Activated CD8-positive, alpha-beta T cell treated with anti-CD3 and anti-CD28 coated beads, Interleukin-2, amount 10 ng/mL, durations not matched to agents 7 days and 5 days (primary cell): ENCODE measurements at places on chromosomes 5 and 9. TPM values are rescaled to one million over a fixed set of nuclear protein-coding genes. Genes with fewer than 3 reads are reported as not detected.

The PLEKHG4B gene
- not detected for total RNA-seq

The HMCN2 gene
- total RNA-seq: not detected

The CDK5RAP2 gene
- total RNA-seq: 124 TPM

The PCDHGA2 gene
- not detected for total RNA-seq

The ZDHHC11B gene
- total RNA-seq: not detected

The AFAP1L1 gene
- not detected for total RNA-seq

The FIBCD1 gene
- not detected for total RNA-seq

The DBH gene
- total RNA-seq: not detected

- no peaks in the 10 kb centered on the region for H3K36me3 ChIP-seq
- no peak overlapping the region for H3K27ac ChIP-seq
- H3K4me1 ChIP-seq: peaks cover 16% of the 10 kb centered on the region
- peaks cover 41% of the 10 kb centered on the region for H3K27me3 ChIP-seq
- H3K4me3 ChIP-seq: no peak overlapping the region
Measured at GRCh38 chr5:77960863-77961396, 184.8 kb upstream of the TBCA start.

GRCh38 chr9:136532799-136533774 lies 12.8 kb downstream of the NOTCH1 start:
- DNase-seq: peak; percentile 90
- H3K27me3 ChIP-seq: no peaks in the 10 kb centered on the region
- peaks cover 77% of the 10 kb centered on the region for H3K4me1 ChIP-seq

DNA sequence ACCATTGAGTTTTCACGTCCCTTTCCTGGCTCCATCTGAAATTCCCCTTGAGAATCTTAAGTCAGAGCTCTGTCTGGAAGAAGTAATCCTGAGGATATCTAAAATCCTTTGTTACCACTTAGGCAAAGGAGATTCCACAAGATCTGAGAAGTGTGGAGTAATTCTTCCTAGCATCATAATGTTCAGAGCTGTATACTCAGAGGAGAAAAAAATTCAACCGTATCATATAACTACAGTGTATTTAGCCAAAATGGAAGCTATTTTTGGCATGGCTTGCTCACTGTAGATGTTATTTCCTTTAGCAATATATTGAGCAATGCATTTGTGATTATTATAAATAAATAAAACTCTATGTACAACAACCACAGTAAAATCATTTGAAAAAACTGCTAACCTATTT lies 1858.4 kb downstream of the EFNA5 start:
- no peak overlapping the region for H3K4me3 ChIP-seq
- H3K27ac ChIP-seq: no peak overlapping the region
- no peaks in the 10 kb centered on the region for H3K27me3 ChIP-seq
- no peak for DNase-seq
- H3K36me3 ChIP-seq: no peaks in the 10 kb centered on the region

- DNase-seq: no peak
- H3K4me3 ChIP-seq: peak within 1 kb of the TSS; percentile 45
- peaks cover 54% of the 10 kb centered on the region for H3K27me3 ChIP-seq
- no peaks in the 10 kb centered on the region for H3K36me3 ChIP-seq
Measured at GRCh38 chr5:81393783-81394718, at the start of gene ACOT12. TSS of gene ACOT12 (minus strand) at chr5:81394134. CDS start at chr5:81394114, 20 bp downstream.

- no peaks in the 10 kb centered on the region for H3K4me1 ChIP-seq
- H3K36me3 ChIP-seq: no peaks in the 10 kb centered on the region
Measured at GRCh38 chr5:166074582-166075481, 2216.6 kb upstream of the WWC1 start.

- no peak overlapping the region for H3K4me3 ChIP-seq
- H3K27me3 ChIP-seq: peaks cover 54% of the 10 kb centered on the region
- H3K27ac ChIP-seq: no peak overlapping the region
- no peaks in the 10 kb centered on the region for H3K36me3 ChIP-seq
- no peak for DNase-seq
- H3K4me1 ChIP-seq: peaks cover 23% of the 10 kb centered on the region
Measured at GRCh38 chr5:73450137-73450536, 1.6 kb upstream of the FOXD1 start.

DNA sequence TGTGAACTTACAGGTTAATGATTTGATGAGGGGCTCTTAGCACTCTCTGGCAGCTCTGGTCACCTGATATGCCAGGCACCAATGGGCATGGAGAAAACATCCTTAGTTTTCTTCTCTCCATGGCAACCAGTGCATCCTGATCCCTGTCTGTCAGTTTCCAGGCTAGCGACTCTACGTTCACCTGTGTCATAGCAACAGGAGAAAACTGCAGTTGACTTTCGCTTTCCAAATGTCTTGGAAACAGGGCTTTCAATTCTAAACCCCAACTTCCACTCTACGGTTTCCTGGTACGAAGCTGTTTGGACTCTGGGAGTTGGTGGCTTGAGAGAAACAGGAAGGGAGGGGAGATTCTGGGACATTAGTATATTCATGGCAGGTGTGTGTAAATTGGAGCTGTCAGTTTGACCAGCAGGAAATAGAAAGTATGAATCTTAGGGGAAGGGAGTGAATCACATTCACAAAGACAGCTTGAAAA lies 74.4 kb downstream of the SLC28A3 start:
- DNase-seq: peak; percentile 29
- H3K36me3 ChIP-seq: no peaks in the 10 kb centered on the region
- peak overlapping the region; percentile 41 for H3K27ac ChIP-seq
- peaks cover 12% of the 10 kb centered on the region for H3K4me1 ChIP-seq
- peaks cover 17% of the 10 kb centered on the region for H3K27me3 ChIP-seq

DNA sequence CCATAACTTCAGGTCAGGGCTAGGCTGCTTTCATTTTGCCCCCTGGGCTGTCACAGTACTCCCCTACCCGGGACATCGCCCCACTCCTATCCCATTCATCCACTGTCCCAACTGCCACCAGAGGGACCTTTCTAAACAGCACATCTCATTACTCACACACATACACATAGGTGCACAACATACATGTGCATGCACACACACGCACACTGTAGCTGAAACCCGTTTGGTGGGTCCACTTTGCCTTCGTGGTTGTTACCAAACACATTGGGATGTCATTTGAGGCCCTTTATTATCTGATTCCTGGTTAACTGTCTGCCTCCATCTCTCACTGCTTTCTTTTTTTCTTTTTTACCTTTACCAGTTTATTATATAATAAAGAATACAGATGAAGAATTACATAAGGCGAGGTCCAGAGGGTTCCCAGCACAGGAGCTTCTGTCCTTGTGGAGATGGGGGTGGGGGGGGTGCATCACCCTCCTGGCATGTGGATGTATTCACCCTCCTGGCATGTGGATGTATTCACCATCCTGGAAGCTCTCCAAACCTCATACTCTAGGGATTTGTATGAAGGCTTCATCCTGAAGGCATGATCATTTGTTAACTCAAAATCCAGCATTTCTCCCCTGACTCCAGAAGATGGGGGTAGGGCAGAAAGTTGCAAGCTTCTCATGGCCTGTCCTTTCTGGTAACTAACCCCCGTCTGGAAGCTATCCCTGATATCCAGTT lies 186.0 kb downstream of the GOLPH3 start:
- H3K36me3 ChIP-seq: no peaks in the 10 kb centered on the region
- DNase-seq: no peak
- H3K4me1 ChIP-seq: no peaks in the 10 kb centered on the region
- H3K27me3 ChIP-seq: no peaks in the 10 kb centered on the region
- H3K27ac ChIP-seq: no peak overlapping the region

GRCh38 chr5:78553580-78554353 lies 94.8 kb downstream of the LHFPL2 start:
- H3K36me3 ChIP-seq: no peaks in the 10 kb centered on the region
- no peak overlapping the region for H3K4me3 ChIP-seq
- no peak overlapping the region for H3K27ac ChIP-seq
- no peak for DNase-seq
- peaks cover 21% of the 10 kb centered on the region for H3K27me3 ChIP-seq

GRCh38 chr5:74341221-74341620 lies 299.3 kb downstream of the ENC1 start:
- no peaks in the 10 kb centered on the region for H3K27me3 ChIP-seq
- H3K4me3 ChIP-seq: no peak overlapping the region
- no peak for DNase-seq
- H3K27ac ChIP-seq: no peak overlapping the region

- no peak for DNase-seq
- H3K36me3 ChIP-seq: no peaks in the 10 kb centered on the region
- no peak overlapping the region for H3K4me3 ChIP-seq
- H3K27ac ChIP-seq: no peak overlapping the region
- no peaks in the 10 kb centered on the region for H3K4me1 ChIP-seq
Measured at GRCh38 chr5:74461251-74461650, 179.3 kb downstream of the ENC1 start.

- no peak overlapping the region for H3K27ac ChIP-seq
- H3K36me3 ChIP-seq: no peaks in the 10 kb centered on the region
- no peak overlapping the region for H3K4me3 ChIP-seq
- peaks cover 8% of the 10 kb centered on the region for H3K27me3 ChIP-seq
- no peak for DNase-seq
Measured at GRCh38 chr9:121807823-121808278, 156.4 kb downstream of the DAB2IP start.

GRCh38 chr9:99038484-99038820 lies 66.5 kb upstream of the TGFBR1 start:
- no peak overlapping the region for H3K27ac ChIP-seq
- H3K4me3 ChIP-seq: no peak overlapping the region

- H3K4me1 ChIP-seq: no peaks in the 10 kb centered on the region
- no peak overlapping the region for H3K27ac ChIP-seq
- no peaks in the 10 kb centered on the region for H3K36me3 ChIP-seq
- DNase-seq: no peak
- H3K4me3 ChIP-seq: no peak overlapping the region
- no peaks in the 10 kb centered on the region for H3K27me3 ChIP-seq
Measured at GRCh38 chr5:6135977-6136376, 242.4 kb downstream of the MED10 start.

DNA sequence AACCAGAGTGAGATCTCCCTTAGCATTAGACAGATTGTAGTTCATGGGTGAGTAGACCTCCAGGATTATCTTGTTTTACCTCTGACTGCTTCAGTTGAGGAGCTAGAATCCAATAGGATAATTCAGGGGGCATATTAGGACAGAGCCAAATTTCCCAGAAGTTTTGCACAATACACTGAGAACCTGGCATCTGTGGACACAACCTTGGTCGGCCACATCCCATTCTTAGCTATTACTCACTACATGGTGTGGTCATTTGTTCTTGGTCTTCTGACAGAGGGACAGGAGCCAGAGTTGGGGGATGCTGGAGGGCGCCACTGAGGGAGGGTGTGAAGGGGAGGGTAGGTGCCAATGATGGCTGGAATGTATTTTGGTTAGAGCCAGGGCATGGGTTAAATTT lies 66.6 kb downstream of the NPR3 start:
- H3K4me3 ChIP-seq: no peak overlapping the region
- no peaks in the 10 kb centered on the region for H3K27me3 ChIP-seq
- no peaks in the 10 kb centered on the region for H3K36me3 ChIP-seq
- no peak for DNase-seq
- H3K27ac ChIP-seq: no peak overlapping the region
- no peaks in the 10 kb centered on the region for H3K4me1 ChIP-seq

DNA sequence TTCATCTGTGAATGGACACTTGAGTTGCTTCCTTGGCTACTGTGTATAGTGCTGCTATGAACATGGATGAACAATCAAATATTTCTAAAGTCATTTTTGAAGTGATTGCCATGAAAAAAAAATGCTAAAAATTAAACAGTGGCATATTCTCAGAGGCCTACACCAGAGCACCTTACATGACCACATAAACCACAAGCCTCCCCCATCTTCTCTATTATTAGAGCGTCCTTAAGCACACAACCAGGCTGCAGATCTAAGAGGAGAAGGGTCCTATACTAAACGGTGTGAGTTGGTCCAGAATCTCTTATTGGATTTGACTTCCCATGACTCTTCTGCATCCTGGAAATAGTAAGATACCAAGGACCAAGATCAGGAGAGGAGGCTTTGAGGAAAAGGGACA lies 34.3 kb downstream of the PCA3 start:
- peaks cover 2% of the 10 kb centered on the region for H3K27me3 ChIP-seq
- DNase-seq: no peak
- H3K36me3 ChIP-seq: no peaks in the 10 kb centered on the region
- H3K4me3 ChIP-seq: no peak overlapping the region
- peaks cover 4% of the 10 kb centered on the region for H3K4me1 ChIP-seq
- no peak overlapping the region for H3K27ac ChIP-seq

- no peak overlapping the region for H3K4me3 ChIP-seq
- H3K27ac ChIP-seq: no peak overlapping the region
- no peaks in the 10 kb centered on the region for H3K27me3 ChIP-seq
- no peaks in the 10 kb centered on the region for H3K4me1 ChIP-seq
Measured at GRCh38 chr5:158600679-158601078, 499.0 kb downstream of the EBF1 start.

GRCh38 chr5:178068293-178068692 lies 45.0 kb upstream of the N4BP3 start:
- H3K27me3 ChIP-seq: peaks cover 3% of the 10 kb centered on the region
- H3K27ac ChIP-seq: no peak overlapping the region
- DNase-seq: peak; percentile 25
- H3K36me3 ChIP-seq: no peaks in the 10 kb centered on the region
- H3K4me3 ChIP-seq: no peak overlapping the region

- H3K4me1 ChIP-seq: no peaks in the 10 kb centered on the region
- no peak for DNase-seq
- H3K27me3 ChIP-seq: no peaks in the 10 kb centered on the region
- no peaks in the 10 kb centered on the region for H3K36me3 ChIP-seq
- H3K27ac ChIP-seq: no peak overlapping the region
- no peak overlapping the region for H3K4me3 ChIP-seq
Measured at GRCh38 chr9:131950487-131950886, 129.2 kb downstream of the MED27 start.

DNA sequence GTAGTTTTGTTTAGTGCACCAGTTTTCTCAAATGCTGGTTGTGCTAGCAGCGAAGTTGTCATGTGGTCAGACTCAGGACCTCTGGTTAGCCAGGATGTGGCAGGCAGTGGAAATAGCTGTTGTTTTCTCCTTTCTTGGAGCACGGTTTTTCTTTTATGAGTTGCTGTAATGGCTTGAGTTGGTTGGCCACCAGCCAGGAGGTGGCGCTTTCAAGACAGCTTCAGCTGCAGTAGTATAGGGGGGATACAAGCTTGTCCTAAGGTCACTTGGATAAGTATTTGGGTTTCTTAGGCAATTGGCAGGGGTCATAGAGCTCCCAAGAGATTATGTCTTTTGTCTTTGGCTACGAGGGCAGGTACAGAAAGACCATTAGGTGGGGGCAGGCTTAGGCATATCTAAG lies 274.2 kb upstream of the TARS1 start:
- no peaks in the 10 kb centered on the region for H3K4me1 ChIP-seq
- no peak overlapping the region for H3K27ac ChIP-seq
- no peak for DNase-seq

DNA sequence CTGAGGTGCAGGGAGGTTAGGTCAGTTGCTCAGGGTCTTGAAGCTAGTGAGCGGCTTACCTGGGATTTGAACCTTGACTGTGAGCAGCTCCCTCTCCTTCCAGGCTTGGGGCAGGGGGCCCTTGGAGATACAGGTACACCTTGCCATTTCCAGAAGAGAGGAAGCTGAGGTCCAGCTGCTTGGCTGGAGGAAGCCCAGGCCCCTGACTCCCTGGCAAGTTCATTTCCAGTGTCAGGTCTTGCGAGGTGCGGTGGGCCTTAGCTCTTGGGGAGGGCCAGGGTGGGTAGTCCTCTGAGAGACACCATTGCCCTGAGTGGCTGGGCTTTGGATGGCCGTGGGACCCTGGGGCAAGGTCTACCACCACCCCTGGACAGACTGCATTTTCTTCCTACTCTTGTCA lies 9.3 kb downstream of the PPARGC1B start:
- H3K4me3 ChIP-seq: no peak overlapping the region
- H3K4me1 ChIP-seq: peaks cover 2% of the 10 kb centered on the region
- H3K36me3 ChIP-seq: peaks cover 6% of the 10 kb centered on the region
- H3K27me3 ChIP-seq: no peaks in the 10 kb centered on the region
- no peak overlapping the region for H3K27ac ChIP-seq
